Stimulated activated CD4-positive, alpha-beta T cell treated with anti-CD3 and anti-CD28 coated beads, Interleukin-12 subunit alpha, Interleukin-12 subunit beta, amount 100 ng/mL, for 48 hours (primary cell): ENCODE measurements at places on chromosomes 1 and 21.

- no peak for DNase-seq
Measured at GRCh38 chr21:37468909-37469308, 102.3 kb downstream of the DYRK1A start.

GRCh38 chr1:228871314-228872061, 136.2 kb downstream of the RHOU start:
- no peak for DNase-seq

- no peak for DNase-seq
Measured at GRCh38 chr1:24179251-24179840, 7.7 kb downstream of the IFNLR1 start.

- no peak for DNase-seq
Measured at GRCh38 chr1:178093951-178094738, at the start of gene RASAL2. RASAL2 (plus strand) TSS chr1:178094104; CDS start chr1:178094493, 389 bp downstream.

DNA sequence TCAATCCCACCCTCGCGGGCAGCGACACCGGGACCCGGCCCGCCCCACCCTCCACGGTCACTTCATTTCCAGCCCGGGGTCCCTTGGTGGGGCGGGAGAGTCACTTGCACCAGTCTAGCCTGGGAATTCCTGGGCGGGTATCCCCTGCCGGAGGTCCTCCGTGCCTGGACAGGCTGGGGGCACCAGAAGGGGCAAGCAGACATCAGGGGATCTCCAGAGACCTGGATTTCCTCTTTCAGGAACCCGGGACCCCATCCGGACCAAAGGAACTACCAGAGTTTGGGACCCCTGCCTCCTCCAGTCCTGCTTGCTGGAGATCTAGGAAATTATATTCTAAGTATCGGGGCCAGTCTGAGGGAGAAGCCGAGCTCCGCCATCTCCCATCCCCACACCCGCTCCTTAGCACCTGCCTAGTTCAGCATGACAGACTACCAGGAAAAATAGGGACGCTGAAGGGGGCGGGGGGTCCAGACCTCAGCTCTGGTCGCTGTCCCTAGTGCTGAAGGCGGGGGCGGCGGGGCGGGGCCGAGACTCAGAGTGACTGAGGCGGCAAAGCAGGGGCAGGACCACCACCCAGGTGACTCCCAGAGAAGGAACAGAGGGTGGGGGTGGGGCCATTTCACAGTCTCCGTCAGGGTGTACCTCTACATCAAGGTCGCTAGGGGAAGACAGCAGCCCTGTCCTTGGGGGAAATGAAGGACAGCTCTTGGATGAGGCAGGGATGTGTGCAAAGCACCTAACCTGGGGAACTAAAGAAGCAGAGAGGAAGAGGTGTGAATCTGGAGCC, 832 bp downstream of the HCN3 start:
- peak; percentile 63 for DNase-seq

GRCh38 chr21:25709684-25710265, 24.9 kb downstream of the ATP5PF start:
- DNase-seq: no peak

DNA sequence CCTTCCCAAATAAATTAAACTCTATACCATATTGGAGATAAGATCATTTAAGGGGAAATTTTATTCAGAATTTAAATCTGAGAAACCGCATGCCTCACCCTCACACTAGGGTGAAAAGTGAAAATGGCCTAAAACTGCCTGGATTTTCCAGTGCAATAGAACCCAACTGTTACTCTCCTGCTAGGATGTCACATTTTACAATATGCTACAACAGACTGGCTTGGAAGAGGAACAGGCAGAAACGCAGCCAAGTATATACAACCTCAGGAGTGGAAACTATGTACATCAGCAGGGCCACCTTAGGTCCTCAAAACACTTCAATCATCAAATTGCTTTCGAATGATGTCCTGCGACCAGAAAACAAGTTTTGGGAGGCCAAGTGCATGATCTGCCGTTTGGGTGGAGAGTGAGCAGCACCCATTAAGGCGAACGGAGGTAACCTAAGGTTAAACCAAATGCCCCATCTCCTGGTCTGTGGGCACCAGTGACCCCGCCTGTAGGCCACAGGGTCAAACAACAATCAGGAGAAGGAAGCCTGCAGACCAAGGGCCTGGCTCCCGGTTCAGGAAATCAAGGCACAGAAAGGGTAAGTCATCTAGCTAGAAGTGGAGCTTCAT, 4.9 kb downstream of the RCAN1 start:
- DNase-seq: no peak

DNA sequence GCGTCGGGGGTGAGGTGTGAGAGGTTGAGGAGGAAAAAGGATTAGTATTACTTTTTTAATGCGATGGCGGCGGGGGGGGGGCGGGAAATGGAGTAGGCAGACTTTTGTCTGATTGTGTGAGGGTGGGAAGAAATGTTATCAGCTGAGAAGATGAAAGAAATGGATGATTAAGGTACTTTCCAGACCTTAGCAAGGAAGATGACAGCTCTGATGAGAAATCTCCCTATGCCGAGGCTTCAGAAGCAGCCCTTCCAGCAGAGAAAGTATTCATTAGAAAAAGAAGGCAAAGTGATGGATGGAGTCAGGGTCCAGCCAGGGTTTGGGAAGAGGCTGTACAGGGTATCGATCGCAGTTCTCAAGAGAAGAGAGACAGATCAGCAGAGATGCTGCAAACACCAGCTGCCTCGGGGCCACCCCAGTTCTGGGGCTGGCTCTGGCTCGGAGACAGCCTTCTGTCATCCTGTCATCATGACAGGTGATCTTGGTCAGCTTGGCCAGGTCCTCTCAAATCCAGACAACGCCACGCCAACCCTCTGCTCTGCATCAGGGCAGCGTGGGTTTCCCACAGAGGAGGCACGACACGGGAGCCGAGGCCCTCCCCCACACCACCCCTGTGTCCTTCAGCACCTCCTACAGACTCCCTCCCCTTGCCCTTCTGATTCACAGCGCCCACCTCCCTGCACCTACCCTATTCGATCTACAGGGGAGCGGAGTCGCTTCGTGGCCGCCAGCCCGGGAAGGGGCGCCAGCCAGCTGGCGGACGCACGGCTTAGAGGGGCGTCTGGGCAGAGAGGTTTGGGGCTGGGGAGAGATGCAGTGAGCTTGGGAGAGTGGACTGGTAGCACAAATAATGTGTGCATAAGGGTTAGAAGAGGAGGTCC, 674 bp upstream of the ATXN7L2 start:
- DNase-seq: no peak
